ENCODE measurements at places on chromosomes 4 and X. TPM values are rescaled to one million over a fixed set of nuclear protein-coding genes. Genes with fewer than 3 reads are reported as not detected.
A peak's percentile ranks its signal among the peaks of the same experiment; 100 is the strongest.

The CACNA1F gene
- 0.28 TPM for total RNA-seq

DNA sequence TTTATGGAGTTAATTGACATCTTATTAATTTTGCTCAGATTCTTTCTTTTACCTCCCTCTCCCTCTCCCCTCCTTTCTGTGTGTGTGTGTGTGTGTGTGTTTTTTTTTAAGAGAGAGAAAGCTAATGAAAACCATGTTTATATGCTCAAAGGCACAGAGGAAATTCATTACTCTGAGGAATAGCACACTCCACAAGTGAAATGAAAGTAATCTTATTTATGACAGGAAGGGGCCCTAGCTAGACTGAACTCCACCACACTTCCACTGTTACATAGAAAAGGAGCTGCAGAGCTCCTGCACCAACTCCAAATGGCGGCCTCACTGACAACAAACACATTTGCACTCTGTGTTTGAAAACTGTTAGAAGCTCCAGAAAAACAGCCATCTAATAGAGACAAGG is 150.6 kb downstream of the RASL11B start:
- ATAC-seq, result no peak

GRCh38 chr4:11424000-11424399 is 4.7 kb downstream of the HS3ST1 start:
- ATAC-seq, result no peak

The STATH gene
- not detected for total RNA-seq

GRCh38 chr4:14771094-14771493 is 231.2 kb upstream of the CPEB2 start:
- peak; percentile 60 for ATAC-seq

Measured in esophagus mucosa (tissue), 1 donor.